Activated T-helper 2 cell treated with anti-CD3 and anti-CD28 coated beads, Interferon-gamma antibody, Interleukin-2, Interleukin-4, amounts not matched to agents 10 μg/mL and 5 μg/mL and 100 μg/mL, durations not matched to agents 14 hours and 24 hours and 36 hours (primary cell): ENCODE measurements at places on chromosomes 3 and 15.

- DNase-seq: no peak
Observed at GRCh38 chr15:91275844-91276243, 175.8 kb downstream of the SV2B start.

DNA sequence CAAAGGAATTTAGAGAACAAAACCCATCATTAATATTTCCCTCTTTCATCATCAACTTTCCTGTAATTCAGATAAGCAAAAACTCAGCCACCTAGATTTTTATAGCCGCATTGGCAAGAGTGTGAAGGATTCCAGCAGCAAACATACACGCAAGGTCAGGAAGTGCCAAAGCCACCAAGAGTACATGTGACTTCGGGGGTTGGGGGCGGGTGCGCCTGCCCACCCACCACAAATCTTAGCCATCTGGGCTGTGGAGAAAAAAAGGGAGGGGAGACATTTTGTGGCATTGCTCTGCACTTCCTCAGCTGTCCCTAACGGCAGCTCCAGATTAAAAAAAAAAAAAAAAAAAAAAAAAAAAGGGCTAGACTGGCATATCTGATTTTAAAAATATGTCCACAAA lies 148.4 kb downstream of the TNIK start:
- DNase-seq: no peak

DNA sequence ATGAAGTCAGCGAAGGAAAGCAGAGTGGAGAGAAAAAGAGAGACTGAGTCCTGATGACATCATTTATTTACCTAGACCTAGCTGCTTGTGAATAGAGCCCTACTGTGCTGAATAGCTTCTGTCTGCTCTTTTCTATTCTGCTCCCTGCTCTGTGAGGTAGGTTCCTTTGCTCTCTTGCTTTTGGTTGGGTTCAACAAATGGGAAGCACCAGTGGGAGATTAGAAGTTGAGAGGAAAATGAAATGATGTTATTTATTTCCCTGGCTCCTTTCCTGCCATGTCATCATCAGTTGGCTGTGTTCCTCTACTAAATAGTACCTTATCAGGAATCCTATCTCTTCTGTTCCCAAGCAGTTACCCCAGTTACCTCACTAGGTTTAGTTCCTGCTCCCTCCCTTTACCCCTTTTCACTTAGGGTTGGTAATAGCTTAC lies 23.5 kb downstream of the DTWD1 start:
- DNase-seq: no peak

GRCh38 chr3:138946663-138947494 lies at the start of the genes FOXL2 and FOXL2NB:
Gene FOXL2 (minus strand): TSS chr3:138947137. CDS start chr3:138946722, 415 bp downstream.
Gene FOXL2NB (plus strand): TSS chr3:138947217. CDS start chr3:138947365, 148 bp downstream.
- no peak for DNase-seq

DNA sequence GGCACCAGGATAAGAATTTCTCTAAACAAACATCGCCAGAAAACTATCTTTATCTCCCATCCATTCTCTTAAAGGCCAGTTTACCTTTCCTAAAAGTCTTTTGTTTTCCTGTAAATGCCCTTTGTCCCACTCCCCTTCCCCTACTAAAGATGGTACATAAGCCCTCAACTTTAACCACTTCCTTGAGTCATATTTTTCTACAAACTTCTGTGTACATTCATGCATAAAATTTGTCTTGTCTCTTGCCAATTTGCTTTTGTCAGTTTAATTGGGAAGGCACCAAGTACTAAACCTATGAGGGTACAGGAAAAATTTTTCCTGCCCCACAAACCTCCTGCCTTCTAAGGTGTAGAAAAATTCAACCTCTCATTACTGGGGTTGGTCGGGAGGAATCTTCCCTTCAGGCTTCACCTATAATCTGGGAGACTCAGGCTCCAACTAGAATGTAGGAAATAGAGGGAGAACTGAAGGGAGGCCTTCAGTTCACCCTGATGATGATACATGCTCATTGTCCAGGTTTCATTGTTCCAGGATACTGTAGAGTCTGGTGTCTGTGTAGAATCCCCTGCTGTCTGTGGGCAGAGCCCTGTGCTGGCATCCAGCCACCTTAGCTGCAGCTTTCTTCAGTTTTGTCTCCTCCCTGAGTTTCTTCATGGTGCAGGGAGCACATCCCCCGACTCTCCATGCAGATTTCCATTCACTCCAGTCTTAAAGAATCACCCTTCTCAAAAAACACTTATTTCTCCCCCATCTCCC lies 53.2 kb downstream of the CD200R1L start:
- DNase-seq: no peak

- no peak for DNase-seq
Observed at GRCh38 chr3:119723022-119723421, 20.2 kb downstream of the CFAP91 start.

GRCh38 chr15:41926185-41927056 lies 32.6 kb upstream of the SPTBN5 start:
- no peak for DNase-seq

DNA sequence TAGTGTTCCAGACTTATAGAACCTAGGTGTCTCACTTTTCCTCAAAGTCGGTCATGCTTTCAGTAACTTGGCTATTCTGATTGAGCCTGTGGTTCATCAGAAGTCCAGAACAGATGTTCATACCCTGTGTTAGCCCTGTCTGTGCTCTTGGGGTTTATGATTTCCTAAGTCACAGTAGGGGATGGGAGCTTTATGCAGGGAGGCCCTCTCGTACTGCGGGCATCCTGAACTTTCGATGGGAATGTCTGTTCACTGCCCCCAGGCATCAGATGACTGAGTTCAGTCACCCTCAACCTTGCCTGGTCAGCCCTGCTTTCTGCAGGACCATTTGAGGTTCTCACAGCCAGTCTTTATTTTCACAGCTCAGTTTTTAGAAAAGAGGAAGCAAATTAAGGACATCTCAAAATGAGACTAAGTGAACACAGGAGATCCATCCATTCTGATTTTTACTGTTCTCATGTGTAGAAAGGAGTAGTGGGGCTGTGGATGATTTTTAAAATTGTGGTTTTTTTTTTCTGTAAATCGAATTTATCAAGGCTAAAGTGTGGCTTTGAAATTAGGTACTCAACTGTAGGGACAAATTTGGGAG lies 71.3 kb downstream of the CMTM8 start:
- DNase-seq: no peak

- no peak for DNase-seq
Observed at GRCh38 chr3:13547591-13548371, 1.1 kb upstream of the FBLN2 start.

GRCh38 chr3:134847349-134847748 lies 52.3 kb downstream of the EPHB1 start:
- DNase-seq: no peak

DNA sequence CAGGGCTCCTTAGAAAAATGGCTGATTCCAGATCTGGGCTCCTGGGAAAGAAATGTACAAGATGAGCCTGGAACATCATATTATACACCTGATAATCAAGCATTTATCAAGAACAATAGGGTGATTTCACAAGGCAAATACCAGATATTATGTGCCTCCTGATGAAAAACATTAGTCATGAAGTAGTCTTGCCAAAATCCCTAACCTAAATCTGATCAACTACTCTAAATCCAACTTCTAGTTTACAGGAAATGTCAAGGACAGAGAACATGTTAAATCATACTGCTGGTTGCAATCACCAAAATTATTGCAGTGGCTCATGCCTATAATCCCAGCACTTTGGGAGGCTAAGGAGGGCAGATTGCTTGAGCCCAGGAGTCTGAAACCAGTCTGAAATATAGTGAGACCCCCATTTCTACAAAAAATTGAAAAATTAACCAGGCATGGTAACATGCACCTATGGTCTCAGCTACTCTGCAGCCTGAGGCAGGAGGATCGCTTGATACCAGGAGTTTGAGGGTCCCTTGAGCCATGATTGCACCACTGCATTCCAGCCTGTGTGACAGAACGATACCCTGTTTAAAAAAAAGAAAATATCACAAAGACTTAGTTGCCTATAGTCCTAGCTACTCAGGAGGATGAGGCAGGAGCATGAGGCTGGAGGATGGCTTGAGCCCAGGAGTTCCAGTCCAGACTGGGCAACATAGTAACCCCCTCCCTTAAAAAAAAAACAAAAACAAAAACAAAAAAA lies 34.9 kb upstream of the ATP13A3 start:
- no peak for DNase-seq

DNA sequence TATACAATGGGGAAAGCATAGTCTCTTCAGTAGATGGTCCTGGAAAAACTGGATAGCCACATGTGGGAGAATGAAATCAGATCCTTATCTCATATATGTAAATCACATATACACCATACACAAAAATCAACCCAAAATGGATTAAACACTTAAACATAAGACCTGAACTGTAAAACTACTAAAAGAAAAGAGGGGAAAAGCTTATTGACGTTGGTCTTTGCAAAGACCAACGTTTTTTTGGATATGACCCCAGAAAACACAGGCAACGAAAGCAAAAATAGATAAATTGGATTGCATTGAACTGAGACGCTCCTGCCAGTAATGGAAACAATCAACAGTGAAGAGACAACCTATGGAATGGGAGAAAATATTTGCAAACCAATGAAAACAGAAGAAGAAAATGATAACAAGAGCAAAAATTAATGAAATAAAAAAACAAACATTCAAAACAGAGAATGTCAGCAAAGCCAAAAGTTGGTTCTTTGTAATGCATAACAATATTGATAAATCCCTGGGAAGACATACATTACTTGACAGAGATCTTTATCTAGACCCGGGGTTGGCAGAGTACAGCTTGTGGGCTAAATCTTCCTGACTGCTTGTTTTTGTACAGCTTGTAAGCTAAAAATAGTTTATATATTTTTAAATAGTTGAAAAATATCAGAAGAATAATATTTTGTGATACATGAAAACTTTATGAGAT lies 86.9 kb downstream of the NEO1 start:
- no peak for DNase-seq

DNA sequence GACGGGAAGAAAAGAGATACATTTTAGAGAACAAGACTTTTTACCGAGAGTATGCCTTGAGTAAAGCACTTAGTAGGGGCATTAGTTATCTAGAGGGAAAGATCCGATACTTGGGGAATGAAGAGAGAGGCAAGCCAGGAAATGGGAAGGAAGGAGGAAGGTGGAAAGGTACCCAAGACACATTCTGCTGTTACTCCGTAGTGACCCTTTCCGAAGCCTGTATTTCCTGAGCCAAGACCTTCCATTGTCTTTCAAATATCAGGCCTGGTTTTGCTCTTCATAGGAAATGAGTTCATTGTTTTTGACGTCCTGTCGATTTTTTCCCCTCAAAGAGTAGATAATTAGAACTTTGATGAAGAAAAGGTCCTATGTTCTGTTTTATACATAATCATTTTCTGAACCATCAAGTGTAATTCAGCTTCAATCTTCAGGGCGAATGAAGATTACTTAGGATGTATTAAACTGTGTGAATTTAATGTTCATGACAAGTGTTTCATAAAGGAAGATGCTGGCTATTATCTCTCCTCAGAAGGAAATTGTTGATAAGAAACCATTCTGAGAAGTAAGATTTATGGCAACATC lies 95.7 kb downstream of the PPM1L start:
- no peak for DNase-seq

DNA sequence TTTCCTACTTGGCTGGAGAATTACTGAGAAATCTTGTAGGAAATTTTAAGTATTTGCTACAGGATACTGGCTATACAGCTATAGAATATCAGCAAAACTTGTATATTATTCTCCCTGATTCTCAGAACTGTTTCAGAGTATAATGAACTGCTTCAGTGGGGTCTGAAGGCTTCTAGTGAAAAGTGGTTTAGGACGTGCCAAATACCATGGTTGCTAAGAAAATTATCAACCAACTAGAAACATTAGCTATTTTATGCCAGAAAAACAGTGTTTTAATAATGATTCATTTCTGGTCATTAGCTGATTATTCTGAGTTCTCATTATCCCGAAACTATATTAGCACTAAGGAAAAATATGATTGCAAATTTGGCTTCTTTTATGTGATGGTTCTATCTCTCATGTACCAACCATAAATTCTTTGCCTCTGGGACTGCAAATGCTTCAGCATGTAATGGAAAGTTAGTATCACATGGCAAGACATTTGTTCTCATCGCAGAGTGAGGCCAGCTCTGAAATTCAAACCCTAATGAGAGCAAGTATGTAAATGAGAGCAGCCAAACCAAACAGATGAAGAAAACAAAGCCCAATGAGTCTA lies 11.0 kb upstream of the TSC22D2 start:
- DNase-seq: no peak

GRCh38 chr3:156750874-156751245 lies 75.3 kb upstream of the LEKR1 start:
- no peak for DNase-seq

GRCh38 chr15:97200161-97200560 lies 760.3 kb upstream of the ARRDC4 start:
- no peak for DNase-seq

DNA sequence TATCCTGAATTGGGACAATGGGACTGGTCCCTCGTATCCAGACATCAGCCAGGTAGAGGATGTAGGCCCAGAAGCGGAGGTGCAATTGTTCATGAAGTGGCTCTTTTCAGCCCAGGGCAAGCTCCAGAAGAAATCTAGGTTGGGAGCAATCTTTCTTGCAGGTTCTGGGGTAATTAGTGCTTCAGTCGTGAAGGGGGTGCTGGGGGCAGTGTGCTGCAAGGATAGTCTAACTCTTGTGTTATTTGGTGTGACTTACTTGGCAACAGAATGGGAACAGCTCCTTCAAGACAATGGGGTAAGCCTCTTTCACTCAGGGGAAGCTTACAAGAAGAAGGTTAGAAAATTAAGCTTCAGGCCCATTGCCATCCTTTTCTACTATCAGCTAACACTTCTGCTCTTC lies 273.0 kb downstream of the DIPK2A start:
- no peak for DNase-seq

DNA sequence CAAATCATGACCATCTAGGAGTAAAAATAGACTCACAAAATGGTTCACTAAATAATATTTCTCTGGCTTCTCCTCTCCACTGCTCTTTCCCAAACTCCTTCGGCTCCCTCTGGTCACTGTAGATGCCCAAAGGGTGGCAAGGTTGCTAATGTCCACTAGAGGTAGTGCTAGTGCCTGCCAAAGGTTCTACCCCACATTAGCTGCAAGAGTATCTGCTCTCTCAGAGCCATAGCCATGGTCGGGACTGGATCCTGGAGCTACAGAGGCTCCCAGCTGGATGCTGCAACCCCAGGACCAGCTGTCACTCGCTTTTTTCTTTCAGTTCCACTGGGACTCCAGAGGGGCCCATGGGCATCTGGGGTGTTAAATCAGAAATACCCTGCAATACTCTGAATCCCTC lies 8.5 kb downstream of the HTR3D start:
- no peak for DNase-seq

DNA sequence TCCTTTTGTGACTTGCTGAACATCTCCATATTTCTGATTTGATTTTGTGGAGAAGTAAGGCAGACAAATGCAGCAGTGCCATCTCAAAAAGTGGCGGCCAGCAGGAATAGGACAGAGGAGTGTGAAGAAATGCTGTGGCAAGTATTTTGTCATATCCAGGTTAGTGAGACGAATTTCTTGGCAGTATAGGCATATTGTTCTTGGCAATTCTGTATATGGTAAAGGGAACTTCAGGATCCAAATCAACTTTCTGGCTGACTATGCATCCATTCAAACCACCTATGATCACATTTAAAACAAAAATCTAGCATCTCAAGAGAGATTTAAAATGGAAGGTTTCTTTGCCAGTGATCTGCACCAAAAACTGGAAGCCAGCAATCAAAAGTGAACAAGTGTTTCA lies 228.0 kb downstream of the DTWD1 start:
- DNase-seq: no peak

DNA sequence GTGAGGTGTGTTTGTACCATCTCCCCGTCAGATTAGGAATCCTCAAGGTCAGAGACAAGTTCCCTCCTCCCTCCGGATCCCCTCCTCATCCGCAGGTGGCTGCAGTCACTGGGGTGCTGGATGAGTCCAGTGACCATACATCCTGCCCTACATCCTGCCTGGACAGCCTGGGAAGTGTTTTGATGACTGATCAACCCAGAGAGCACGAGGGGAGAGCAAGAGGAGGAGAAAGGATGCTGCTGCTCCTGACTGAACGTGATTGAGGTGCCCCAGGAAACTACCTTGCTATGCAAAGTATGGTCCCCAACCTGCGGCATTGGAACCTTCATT lies 65.1 kb downstream of the SLC12A8 start:
- DNase-seq: no peak
